Activated T-cell treated with anti-CD3 and anti-CD28 coated beads for 48 hours (primary cell): ENCODE measurements at places on chromosomes 5 and 9.

DNA sequence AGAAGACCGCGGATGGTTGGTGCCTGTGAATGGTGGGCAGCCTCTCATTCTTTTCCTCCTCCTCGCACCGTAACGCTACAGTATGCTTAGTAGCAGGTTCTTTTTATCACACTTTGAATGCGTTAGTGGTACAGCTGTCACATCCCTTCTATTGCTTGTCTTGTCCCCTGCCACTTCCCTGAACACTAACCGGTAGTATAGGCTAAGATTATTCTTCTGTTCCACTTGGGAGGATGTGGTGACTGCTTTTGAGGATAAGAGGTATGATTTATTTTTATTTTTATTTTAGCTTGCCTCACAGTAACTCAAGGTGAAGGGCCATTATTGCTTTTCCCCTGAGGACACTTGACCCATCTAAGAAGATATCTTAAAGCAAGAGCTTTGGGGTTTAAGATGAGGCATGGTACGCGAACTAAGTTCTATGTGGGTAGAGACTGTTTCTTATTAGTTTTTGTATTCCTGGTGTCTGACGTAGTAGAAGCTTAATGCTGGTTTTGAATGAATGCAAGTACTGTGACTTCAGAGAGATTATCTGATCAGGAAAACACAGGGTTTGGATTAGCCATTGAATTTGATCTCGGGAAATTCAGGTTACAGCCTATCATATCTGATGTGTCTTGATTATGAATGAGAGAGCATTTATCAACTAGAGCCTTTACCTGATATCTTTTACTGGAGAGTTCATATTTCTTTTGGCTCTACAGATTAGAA, 951 bp downstream of the UNC13B start:
- DNase-seq: no peak

DNA sequence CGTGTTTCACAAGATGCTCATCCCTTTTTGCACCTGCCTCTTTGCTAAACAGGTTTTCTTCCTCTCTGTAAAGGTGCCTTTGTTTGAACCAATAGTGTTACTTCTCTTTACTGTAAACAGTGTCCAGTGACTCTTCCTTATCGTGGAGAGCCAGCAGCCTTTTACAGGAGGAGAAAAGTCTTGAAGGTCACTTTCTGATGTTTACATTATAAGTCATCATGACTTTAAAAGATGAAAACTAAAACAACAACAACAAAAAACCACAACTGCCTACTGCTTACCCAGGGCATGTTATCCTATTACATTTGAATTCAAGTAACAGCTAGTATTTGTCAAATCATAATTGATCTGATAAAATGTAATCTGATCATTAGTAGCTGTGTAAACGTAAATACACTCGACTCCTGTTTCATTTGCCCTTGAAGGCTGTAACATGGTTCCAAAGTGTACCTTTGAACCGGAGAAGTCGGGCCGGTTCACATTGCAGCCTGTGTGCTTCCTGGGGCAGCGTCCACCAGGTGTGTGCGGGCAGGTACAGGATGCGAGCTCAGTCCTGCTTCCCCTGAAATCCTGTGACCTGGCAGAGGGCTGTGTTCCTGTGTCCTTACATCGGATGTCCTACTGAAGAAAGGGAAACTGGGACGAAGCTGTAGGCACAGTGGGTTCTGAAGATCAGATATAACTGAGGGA, 118.1 kb downstream of the C9orf152 start:
- DNase-seq: no peak

DNA sequence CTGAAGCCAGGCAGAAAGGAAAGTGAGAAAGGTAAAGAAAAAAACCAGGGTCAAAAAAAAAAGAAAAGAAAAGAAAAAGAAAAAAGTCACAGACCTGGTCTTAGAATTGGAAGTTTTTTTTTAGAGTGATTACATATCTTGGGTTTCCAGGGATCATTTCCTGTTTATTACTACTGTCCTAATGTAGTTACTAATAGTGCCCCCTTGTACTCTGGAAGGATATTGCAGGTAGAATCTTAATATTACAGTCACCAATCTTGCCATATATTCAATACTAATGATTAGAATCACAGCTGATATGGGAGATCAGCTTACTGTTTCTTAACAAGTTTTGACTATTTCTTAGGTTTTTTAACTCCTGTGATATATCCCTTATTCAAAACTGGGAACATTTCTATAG, 543.2 kb upstream of the CDH6 start:
- DNase-seq: no peak

DNA sequence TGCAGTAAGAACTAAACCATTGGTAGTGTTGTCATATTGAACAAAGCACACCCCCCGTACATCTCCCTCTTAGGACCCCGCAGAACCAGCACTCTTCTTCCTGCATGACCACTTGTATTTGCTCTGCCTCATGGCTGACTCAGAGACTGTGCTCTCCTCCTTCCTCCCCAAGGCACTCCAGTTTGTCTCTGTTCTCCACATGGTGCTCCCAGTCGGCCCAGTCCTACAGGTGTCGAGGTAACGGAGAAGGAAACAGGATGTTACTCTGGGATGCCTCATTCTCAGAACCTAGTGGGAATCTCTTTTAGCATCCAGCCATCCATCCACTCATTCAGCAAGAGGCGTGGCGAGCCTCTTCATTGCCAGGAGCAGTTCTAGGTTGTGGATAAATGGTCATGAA, 97.0 kb upstream of the NIPAL4 start:
- no peak for DNase-seq

GRCh38 chr9:131809941-131810344, 70.1 kb upstream of the RAPGEF1 start:
- no peak for DNase-seq

DNA sequence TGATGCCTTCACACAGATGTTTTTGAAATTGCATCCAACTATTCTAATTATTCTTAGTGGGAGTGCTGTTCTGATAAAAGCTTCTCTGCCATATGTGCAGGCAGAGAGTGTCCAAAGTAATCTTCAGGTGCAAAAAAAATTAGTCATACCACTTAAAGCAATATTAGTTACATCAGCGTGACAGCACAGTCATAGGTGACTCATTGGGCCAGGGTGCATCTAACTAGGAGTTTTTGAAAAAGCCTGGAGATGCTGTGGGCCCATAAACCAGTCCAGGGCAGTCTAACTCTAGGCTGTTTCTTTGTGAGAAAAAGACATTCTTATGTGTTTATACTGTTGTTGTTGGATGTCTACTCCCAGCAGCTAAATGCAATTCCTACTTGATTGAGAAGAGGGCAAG, 33.0 kb upstream of the C6 start:
- no peak for DNase-seq

GRCh38 chr9:76932757-76933156, 26.8 kb upstream of the PRUNE2 start:
- no peak for DNase-seq

- DNase-seq: no peak
Measured at GRCh38 chr5:58828258-58828657, 245.4 kb downstream of the RAB3C start.
